ENCODE measurements at places on chromosomes 13 and 19. TPM values are rescaled to one million over a fixed set of nuclear protein-coding genes. Genes with fewer than 3 reads are reported as not detected.

DNA sequence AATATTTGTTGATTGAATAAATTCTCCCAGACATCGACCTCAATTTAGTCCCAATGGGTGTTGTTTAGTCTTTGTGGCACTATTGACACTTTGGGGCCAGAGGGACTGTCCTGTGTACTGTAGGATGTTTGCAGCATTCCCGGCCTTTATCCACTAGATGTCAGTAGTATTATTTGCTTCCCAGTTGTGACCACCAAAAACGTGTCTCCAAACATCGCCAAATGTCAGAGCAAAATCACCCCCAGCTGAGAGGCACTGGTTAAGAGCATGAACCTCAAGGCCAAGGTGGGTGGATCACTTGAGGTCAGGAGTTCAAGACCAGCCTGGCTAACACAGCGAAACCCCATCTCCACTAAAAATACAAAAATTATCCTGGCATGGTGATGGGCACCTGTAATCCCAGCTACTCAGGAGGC is 15.4 kb downstream of the NLRP12 start:
- no peak for DNase-seq

DNA sequence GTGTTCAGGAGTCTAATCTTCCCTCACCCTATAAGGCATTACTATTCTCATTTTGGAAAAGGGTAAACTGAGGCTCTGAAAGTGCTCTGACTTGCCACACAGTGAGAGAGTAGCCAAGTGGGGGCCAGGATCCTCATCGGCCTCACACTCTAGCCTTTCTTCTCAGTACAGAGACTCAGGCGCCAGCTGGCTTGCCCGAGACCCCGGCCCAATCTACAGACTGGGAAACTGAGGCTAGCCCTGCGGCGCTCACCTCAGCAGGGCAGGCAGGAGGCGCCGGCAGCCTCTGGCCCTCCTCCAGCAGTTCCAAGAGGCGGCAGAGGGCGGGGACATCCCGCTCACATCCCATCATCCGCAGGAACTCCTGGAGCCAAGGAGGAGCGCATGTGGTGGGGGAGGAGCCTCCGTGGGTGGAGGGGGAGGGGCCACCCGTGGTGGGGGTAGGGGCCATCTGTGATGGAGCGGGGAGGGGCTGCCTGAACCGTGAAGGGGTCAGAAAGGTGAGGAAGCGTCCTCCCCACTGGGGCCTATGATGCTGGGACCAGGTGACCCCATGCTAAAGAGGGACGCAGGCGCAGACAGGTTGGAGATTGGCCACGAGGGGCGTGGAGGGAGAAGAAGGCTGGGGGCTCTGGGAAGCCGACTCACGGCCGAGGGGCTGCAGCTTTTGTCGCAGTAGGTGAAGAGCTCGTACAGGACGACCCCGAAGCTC is 8.7 kb upstream of the INSL3 start:
- no peak for DNase-seq

The RFXAP gene
- 4.1 TPM for total RNA-seq

DNA sequence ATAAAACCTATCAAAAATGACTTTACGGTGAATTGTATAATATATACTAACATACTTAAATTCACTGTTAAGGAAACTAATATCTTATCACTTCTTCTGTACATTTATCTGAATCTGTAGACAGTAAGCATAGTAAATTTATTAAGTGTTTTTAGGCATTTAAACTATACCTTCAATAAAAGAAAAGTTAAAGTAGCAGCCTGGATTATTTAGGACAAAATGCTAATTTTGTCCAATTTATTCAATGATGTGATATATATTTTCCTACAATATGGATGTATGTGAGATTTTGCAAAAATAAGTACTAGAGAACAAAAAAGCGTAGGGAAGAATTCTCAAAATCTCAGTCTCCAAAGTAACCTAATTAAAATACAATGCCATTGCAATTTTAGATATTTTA is 299.9 kb downstream of the GPC5 start:
- no peak for DNase-seq

DNA sequence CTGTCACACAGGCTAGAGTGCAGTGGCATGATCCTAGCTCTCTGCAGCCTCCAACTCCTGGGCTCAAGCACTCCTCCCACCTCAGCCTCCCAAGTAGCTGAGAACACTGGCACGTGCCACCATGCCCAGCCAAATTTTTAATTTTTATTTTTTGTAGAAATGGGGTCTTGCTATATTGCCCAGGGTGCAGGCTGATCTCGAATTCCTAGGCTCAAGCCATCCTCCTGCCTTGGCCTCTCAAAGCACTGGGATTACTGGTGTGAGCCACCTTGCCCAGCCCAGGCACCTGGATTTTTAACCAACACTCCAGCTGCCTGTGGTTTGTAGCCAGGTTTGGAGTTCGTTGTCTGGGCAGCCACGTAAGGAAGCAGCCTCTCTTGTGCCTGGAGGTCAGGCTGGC is 9.3 kb upstream of the PEPD start:
- no peak for DNase-seq
